ENCODE measurements at places on chromosomes 13 and 19. TPM values are rescaled to one million over a fixed set of nuclear protein-coding genes. Genes with fewer than 3 reads are reported as not detected.

LSM7 gene
- total RNA-seq = 149 TPM

GPC5 gene
- total RNA-seq = 2.7 TPM

LIM2 gene
- total RNA-seq = not detected

EEF1AKMT1 gene
- 10.4 TPM for total RNA-seq

CYP2A7 gene
- not detected for total RNA-seq

VSTM2B gene
- total RNA-seq = not detected

TTYH1 gene
- total RNA-seq = 6.0 TPM

PNMA8C gene
- total RNA-seq = 0.73 TPM

MBNL2 gene
- total RNA-seq = 78.9 TPM

RBM26 gene
- 84.9 TPM for total RNA-seq

LRG1 gene
- total RNA-seq = 0.16 TPM

- H3K4me1 ChIP-seq = peaks cover 3% of the 10 kb centered on the region
- peaks cover 5% of the 10 kb centered on the region for H3K27me3 ChIP-seq
- H3K27ac ChIP-seq = no peak overlapping the region
- no peak overlapping the region for H3K4me3 ChIP-seq
- no peaks in the 10 kb centered on the region for H3K36me3 ChIP-seq
- DNase-seq = no peak
These were observed 98.2 kb downstream of the OLFM4 start for GRCh38 chr13:53126841-53127245.

- no peaks in the 10 kb centered on the region for H3K36me3 ChIP-seq
- H3K4me1 ChIP-seq = peaks cover 4% of the 10 kb centered on the region
- H3K27ac ChIP-seq = no peak within 1 kb of the TSS
- no peaks in the 10 kb centered on the region for H3K27me3 ChIP-seq
These were observed at the start of gene MUC16 for GRCh38 chr19:9009935-9010651. TSS of gene MUC16 (minus strand) at chr19:9010409.

DNA sequence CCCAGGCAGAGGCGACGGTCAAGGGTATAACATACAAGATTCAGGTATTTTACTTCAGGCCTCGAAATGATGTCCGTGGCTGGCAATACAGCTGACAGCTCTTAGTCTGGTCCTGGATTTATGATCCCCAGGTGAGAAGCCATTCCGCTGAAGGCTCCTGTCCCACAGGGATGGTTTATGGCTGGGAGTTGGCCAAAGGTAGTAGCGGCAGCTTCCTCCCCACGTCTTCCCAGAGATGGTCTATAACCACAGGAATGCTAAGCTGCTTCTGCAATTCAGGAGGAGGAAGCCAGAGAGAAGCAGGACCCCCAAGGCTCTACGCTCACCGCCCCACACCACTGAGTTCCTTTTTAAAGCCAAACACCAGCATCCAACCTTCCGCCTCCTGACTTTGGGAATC lies 27.1 kb downstream of the OLFM2 start:
- DNase-seq = no peak
- H3K27me3 ChIP-seq = no peaks in the 10 kb centered on the region
- H3K27ac ChIP-seq = no peak overlapping the region
- H3K4me3 ChIP-seq = no peak overlapping the region

DNA sequence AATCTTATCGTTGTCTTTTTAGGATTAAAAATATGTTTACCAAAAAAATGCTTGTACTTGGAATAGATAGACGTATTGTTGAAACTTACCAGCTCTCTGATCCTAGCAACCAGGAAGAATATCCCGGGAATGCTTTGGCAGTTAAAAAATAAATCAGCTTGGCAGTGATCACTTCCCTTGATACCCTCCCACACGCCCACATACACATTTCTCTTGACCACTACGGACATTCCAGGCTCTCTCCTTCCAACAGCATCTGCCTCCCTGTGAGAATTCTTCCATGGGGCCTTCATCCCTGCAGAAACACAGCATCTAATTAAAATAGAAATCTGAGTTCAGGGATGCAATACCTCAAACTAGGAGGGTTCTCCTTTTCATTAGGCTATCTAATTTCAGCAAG lies 57.9 kb downstream of the THSD1 start:
- peaks cover 4% of the 10 kb centered on the region for H3K4me1 ChIP-seq
- H3K36me3 ChIP-seq = no peaks in the 10 kb centered on the region
- H3K27me3 ChIP-seq = peaks cover 1% of the 10 kb centered on the region
- H3K4me3 ChIP-seq = no peak overlapping the region
- no peak for DNase-seq
- no peak overlapping the region for H3K27ac ChIP-seq

DNA sequence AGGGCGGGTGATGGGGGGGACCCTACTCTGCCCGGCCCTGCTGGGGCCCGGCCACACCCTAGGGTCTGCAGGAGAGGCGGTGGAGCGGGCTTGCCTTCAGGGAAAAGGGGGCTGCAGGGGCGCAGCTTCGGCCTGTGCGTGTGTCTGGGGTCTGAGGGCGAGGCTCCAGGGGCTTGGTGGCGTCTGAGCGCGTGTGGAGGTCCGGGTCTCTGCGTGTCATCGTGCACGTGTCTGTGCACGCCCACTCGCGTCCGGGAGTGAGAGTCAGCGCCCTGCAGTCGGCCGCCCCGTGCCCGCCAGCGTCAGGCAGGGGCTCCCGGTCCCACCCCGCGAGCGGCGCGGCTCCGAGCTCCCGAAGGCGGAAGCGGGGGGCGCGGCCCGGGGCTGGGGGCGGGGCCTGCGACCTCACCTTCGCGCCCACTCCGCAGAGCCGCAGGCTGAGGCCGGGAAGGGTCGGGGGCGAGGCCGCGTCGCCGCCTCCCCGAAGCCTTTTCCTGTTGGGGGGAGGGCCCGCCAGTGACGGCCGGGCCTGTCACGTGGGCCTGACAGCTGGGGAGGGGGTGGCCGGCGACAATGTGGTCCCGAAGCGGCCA lies at the start of gene ARHGAP45:
ARHGAP45 (plus strand) TSS at position 420 of the 593 bp plus-strand sequence. CDS start 239 bp downstream, outside the sequence.
- peak within 1 kb of the TSS; percentile 36 for H3K4me3 ChIP-seq
- no peaks in the 10 kb centered on the region for H3K36me3 ChIP-seq
- DNase-seq = no peak

GRCh38 chr19:45973553-45974338 lies at the start of gene NOVA2:
TSS of gene NOVA2 (minus strand) at chr19:45973865. CDS start at chr19:45973351, 514 bp downstream.
- H3K36me3 ChIP-seq = no peaks in the 10 kb centered on the region
- peaks cover 4% of the 10 kb centered on the region for H3K4me1 ChIP-seq
- no peak within 1 kb of the TSS for H3K27ac ChIP-seq

DNA sequence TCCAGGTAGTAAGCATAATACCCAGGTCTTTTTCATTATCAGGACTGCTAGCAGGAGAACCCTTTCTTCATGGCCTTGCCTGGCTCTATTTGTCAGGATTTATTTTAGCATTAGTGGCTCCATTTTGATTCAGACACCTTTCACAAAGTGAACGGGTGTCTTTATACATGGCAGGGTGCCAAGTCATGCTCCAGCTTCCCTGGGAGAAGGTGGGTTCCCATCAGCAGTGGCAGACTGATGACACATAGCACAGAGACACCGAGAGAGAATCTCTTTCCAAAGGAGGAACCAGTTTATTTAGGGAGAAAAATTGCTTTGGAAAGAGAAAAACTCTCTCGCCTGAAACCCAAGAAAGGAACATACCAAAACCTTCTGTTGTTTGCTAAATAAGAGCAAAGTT lies 135.3 kb upstream of the TMTC4 start:
- no peaks in the 10 kb centered on the region for H3K36me3 ChIP-seq
- no peak for DNase-seq
- H3K4me3 ChIP-seq = no peak overlapping the region
- no peak overlapping the region for H3K27ac ChIP-seq
- H3K27me3 ChIP-seq = peaks cover 31% of the 10 kb centered on the region

GRCh38 chr13:29956853-29957252 lies 106.4 kb upstream of the UBL3 start:
- no peak overlapping the region for H3K4me3 ChIP-seq
- H3K27me3 ChIP-seq = peaks cover 3% of the 10 kb centered on the region
- no peak overlapping the region for H3K27ac ChIP-seq
- peaks cover 2% of the 10 kb centered on the region for H3K4me1 ChIP-seq
- no peak for DNase-seq

GRCh38 chr19:41575998-41576397 lies at the start of gene CEACAM21:
TSS of gene CEACAM21 (plus strand) at chr19:41576166. CDS start at chr19:41576275, 109 bp downstream.
- no peaks in the 10 kb centered on the region for H3K27me3 ChIP-seq
- no peak within 1 kb of the TSS for H3K27ac ChIP-seq
- no peak for DNase-seq

DNA sequence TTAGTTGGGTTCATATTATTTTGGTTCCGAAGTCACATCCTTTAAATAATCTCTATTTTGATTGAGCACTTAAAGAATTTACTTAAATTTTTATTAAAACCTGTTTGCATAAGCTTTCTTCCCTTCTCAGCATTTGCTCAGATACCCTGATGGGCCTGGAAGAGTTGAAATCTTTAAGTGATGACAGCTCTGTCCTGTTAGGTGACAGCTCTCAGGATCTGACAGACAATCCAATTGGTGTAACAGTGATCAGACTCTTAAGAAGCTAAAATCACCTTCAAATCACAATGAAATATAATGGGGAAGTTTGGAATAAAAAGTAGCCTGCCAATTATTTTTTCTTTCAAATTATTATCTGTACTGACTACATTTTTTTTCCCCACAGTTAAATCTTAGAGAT lies 284.4 kb downstream of the LMO7 start:
- no peak overlapping the region for H3K4me3 ChIP-seq
- H3K27me3 ChIP-seq = no peaks in the 10 kb centered on the region
- DNase-seq = no peak
- H3K4me1 ChIP-seq = no peaks in the 10 kb centered on the region

GRCh38 chr13:92767468-92767867 lies 459.1 kb upstream of the GPC6 start:
- H3K36me3 ChIP-seq = peaks cover 4% of the 10 kb centered on the region
- no peaks in the 10 kb centered on the region for H3K27me3 ChIP-seq
- no peaks in the 10 kb centered on the region for H3K4me1 ChIP-seq
- H3K27ac ChIP-seq = no peak overlapping the region
- DNase-seq = no peak

GRCh38 chr13:42039457-42039945 lies 8.9 kb upstream of the DGKH start:
- peaks cover 42% of the 10 kb centered on the region for H3K27me3 ChIP-seq
- peaks cover 1% of the 10 kb centered on the region for H3K36me3 ChIP-seq
- H3K4me3 ChIP-seq = peak overlapping the region; percentile 74
- no peak for DNase-seq
- H3K27ac ChIP-seq = peak overlapping the region; percentile 94
- H3K4me1 ChIP-seq = peaks cover 15% of the 10 kb centered on the region

GRCh38 chr19:3458229-3459088 lies 21.9 kb downstream of the SMIM24 start:
- peaks cover 40% of the 10 kb centered on the region for H3K4me1 ChIP-seq
- peak overlapping the region; percentile 90 for H3K27ac ChIP-seq
- peak overlapping the region; percentile 36 for H3K4me3 ChIP-seq
- H3K27me3 ChIP-seq = peaks cover 34% of the 10 kb centered on the region
- no peak for DNase-seq

DNA sequence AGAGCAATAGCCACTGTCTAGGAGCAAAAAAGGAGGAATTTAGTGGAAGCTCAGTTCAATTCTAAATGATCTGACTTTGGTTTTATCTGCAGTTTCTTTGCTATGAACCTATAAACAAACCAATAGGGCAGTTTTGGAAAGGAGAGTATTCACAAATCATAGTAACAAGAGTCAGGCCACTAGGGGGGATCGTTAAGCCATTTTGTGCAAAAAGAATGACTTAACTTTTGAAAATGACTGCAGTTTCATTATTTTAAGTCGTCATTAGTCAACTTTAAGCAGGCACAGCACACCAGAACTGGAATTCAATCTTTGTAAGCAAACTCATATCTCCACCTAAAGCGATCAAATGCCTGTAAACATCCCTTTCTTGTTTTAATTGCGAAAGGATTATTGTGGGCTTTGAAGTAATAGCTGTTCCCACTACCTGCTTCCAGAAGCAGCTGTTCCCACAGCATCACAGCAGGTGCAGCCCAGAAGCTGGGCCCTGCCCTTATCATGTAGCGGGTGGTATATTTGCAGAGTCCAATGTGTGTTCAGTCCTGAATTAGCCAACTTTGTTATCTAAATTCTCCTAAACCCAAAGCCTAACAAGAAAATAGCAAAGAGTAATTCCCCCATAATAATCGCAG lies 51.5 kb downstream of the SOX21 start:
- H3K4me1 ChIP-seq = peaks cover 18% of the 10 kb centered on the region
- no peak overlapping the region for H3K4me3 ChIP-seq
- DNase-seq = no peak
- H3K36me3 ChIP-seq = peaks cover 3% of the 10 kb centered on the region
- peaks cover 47% of the 10 kb centered on the region for H3K27me3 ChIP-seq
- H3K27ac ChIP-seq = no peak overlapping the region

GRCh38 chr19:18993115-18993514 lies 40.2 kb downstream of the SUGP2 start:
- peaks cover 18% of the 10 kb centered on the region for H3K36me3 ChIP-seq
- H3K27me3 ChIP-seq = no peaks in the 10 kb centered on the region
- no peak overlapping the region for H3K4me3 ChIP-seq
- DNase-seq = no peak
- H3K27ac ChIP-seq = no peak overlapping the region

GRCh38 chr13:25752957-25753551 lies 298.8 kb downstream of the SHISA2 start:
- peaks cover 5% of the 10 kb centered on the region for H3K27me3 ChIP-seq
- no peak overlapping the region for H3K4me3 ChIP-seq
- peaks cover 7% of the 10 kb centered on the region for H3K4me1 ChIP-seq
- DNase-seq = no peak
- H3K27ac ChIP-seq = no peak overlapping the region

DNA sequence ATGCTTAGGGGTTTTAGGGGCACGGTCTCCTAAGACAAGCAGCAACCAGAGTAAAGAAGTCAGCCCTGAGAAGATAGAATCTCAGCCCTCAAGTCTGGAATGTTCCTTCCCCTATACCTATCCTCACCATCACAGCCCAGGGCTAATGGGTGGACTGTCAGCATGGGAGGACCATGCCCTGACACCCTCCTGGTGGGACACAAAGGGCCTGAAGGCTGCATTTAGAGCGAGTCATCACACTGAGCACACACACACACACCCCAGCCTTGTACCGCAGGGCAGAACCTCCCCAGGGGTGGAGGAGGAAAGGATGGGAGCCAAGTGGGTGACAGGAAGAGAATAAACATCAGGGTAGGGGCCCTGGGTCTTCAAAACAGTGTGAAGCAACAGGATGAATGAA lies 174.8 kb upstream of the SERP2 start:
- no peaks in the 10 kb centered on the region for H3K36me3 ChIP-seq
- no peak overlapping the region for H3K4me3 ChIP-seq
- H3K27ac ChIP-seq = no peak overlapping the region
- no peak for DNase-seq

DNA sequence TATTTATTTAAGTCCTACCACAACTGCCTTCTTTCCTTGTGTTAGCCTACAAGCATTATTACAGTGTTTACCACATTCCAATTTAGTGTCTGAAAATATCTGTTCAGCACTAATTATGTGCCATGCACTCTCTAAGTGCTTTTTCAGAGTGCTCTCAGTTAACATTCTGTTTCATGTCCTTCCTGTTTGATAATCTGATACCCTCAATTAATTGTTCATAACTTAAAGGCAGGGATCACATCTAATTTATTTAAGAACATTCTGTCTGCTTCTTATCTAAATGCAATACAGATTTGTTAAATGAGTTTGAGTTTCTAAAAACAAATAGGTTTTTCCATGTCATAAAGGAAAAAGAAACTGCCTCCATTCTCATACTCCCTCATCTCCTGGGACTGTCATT lies 649.6 kb upstream of the ATXN8OS start:
- no peaks in the 10 kb centered on the region for H3K36me3 ChIP-seq
- no peak for DNase-seq
- H3K4me3 ChIP-seq = no peak overlapping the region
- peaks cover 1% of the 10 kb centered on the region for H3K27me3 ChIP-seq
- peak overlapping the region; percentile 48 for H3K27ac ChIP-seq

GRCh38 chr13:30742901-30743300 lies 7.6 kb downstream of the ALOX5AP start:
- no peak for DNase-seq
- peak overlapping the region; percentile 74 for H3K27ac ChIP-seq
- peaks cover 12% of the 10 kb centered on the region for H3K27me3 ChIP-seq
- no peak overlapping the region for H3K4me3 ChIP-seq

- peaks cover 27% of the 10 kb centered on the region for H3K27me3 ChIP-seq
- H3K4me1 ChIP-seq = no peaks in the 10 kb centered on the region
- no peak overlapping the region for H3K27ac ChIP-seq
- no peak overlapping the region for H3K4me3 ChIP-seq
- DNase-seq = no peak
These were observed 20.6 kb downstream of the PCDH8 start for GRCh38 chr13:52827839-52828238.

All from mesothelial cell of epicardium (in vitro differentiated cells).